ENCODE measurements at places on chromosomes 1 and 21.

DNA sequence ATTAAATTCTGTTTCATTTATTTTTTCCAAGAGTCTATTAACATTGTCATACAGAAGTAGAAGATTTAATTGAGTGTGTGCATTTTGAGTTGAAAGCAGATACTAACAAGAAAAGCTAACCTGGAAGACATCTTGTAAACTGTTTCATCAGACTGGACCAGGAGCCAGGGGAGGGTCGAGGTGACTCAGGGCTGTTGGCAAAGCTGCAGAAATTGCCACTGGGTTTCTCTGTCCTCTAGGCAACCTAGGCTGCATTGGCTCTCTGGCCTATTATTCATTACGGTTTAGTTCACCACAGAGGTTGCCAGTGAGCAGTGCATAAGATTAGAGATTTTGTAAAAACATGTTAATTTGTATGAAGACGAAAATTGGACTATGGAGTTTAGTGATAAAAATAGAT is 27.5 kb downstream of the ERG start:
- DNase-seq = no peak

DNA sequence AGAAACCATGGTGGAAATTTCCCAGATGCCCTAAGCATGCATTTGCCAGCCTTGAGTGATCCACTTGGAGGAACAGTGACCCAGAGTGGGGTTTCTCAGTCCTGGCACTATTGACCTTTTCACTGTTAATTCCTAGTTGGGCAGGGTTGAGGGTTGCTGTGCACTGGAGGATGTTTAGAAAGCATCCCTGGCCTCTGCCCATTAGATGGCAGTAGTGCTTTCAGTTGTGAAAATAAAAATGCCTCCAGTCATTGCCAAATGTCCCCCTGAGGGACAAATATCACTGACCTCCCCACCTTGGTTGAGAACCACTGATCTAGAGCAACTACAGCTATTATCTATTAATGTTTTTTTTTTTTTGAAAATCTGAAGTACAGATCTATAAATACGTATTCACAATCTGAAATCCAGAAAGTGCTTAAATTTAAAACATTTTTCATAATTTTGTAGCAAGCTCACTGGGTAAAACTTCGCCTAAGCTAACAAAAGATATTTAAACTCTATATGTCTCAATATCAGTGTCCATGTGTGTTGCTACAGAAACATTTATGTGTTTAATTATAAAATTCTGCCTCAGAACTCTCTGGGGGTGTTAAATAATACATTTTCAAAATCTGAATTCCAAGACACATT is 27.3 kb downstream of the F3 start:
- DNase-seq = peak; percentile 3

- no peak for DNase-seq
Measured at GRCh38 chr1:171814692-171815091, 26.6 kb upstream of the DNM3 start.

DNA sequence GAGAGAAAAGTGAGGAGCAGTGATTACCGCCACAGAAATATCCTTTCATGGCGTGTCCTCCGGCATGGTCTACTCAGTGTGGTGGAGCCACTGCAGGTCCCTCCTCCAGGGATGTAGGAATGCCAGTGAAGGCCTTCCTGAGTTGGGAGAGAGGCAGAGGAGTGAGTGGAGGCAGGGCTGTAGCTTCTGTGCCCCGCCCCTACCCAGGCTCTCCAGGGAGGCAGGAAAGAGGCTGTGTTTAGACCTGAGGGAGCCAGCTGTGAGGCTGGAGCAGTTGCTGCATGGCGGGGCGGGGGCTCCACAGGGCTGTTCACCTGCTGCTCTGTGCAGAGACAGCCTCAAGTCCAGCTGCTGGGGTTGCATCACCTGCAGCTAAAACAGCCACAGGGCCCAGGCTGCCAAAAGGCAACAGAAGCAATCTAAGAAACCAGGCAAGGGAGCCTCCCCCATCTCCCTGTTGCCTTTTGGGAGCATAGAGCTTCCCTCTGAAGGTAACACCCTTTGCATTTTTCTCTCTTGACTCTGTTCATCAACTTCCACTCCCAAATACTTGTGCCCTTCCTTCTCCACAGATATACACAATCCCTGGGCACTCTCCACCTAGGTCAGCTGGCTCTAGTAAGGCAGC is 801 bp upstream of the ANXA9 start:
- no peak for DNase-seq

DNA sequence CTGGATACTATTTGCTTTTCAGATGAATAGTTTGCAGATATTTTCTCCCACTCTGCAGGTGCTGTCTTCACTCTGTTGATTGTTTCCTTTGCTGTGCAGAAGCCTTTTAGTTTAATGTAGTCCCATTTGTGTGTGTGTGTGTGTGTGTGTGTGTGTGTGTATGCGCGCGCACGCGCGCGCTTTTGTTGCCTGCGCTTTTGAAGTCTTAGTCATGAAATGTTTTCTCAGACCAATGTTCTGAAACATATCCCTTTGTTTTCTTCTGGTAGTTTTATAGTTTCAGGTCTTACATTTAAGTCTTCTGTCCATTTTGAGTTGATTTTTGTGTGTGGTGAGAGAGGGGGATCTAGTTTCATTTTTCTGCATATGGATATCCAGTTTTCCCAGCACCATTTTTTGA is 63.5 kb downstream of the XPR1 start:
- no peak for DNase-seq

DNA sequence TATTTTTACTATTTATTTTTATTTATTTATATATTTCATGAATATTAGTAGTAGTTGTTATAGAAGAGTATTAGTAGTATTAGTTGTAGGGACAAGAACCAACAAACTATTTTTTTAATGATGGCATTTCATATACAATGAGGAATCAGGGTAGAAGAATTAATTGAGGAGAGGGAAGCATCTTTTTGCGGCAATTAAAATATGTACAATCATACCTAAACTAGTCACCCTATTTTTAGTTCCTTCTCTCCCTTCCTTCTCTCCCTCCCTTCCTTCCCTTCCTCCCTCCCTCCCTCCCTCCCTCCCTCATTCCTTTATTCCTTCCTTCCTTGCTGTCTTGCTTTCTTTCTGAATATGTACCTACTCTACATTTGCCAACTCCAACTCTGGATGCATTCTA is 189.8 kb downstream of the GRIK1 start:
- no peak for DNase-seq

DNA sequence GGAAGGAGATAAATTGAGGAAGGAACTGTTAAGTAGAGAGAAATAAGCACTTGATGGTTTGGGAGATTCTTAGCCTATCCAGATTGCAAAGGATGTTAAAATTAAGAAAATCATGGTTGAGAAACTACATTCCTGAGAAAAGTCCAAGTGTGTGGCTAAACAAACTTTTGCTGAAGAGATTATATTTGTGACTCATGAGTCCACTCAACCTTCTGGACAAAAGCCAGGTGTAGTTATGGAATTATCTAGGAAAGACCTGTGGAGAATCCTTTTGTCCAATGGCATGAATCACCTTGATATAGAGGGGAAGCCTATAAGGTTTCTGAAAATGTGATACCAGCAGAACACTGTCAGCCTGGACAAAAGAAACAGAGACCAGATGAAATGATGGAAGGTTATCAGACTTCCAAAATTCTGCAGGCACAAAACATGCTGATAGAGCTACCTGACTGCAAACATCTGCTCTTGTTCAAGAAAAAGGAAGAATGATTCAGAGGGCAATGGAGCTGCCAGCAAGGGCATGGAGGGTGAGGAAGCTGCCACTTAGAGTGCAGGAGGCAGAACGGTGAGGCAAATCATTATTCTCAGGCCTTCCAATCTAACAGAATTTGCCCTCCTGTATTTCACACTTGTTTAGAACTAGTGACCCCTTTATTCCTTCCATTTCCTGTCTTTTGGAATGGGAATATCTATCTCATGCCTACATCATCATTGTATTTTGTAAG is 300.6 kb upstream of the PRMT6 start:
- DNase-seq = no peak

DNA sequence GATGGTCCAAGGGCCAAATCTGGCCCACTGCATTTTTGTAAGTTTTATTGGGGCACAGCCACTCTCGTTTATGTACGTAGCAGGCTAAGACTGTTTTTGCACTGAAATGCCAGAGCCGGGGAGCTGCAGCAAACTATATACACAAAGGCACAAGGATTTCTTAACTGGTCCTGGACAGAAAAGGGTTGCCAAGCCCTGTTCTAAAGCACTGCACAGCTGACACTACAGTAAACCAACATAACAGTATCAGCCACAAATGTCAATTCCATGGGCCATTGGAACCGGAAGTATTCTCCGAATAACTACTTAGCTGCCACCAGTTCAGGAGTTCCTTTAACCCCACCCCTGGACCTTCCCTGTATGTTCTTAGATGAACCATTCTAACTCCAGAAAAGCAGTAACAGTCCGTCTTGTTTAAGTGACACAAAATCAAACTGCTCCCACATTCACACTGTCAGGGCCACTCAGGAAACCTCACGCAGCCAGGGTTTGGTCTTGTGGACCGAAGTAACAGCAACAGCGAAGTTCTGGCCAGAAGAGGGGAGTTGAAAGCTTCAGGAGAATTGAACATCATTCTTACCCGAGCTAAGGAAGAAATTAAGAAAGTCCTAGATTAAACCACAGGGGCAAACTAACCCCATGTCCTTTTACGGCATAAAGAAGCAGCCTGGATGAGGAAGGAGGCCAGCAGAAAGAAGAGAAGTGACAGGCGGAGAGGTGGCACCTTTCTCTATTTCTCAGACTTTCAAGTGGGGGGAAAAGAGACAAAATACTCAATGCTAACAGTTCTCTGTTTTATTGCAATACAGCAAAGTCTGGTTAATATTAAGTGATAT is 49.2 kb downstream of the COQ8A start:
- no peak for DNase-seq

DNA sequence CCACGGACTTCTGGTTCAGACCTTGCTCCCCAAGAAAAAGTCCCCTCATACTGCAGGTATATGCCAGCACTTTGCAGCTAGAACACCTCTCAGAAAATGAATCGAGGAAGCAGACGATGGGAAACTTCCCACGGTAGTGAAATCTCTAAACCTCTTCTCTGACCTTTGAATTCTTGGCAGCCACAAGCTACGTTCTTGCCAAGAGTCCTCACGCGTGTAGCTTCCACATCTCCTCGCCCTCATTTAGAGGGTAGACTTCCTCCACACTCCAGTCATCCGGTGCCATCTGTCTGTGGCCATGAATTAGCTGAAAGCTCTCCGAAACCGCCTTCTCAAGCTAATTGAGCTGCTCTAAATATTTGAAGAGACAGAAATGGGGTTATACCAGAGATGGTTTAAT is 127.8 kb downstream of the RGS7 start:
- DNase-seq = no peak

GRCh38 chr21:36976228-36976861 is 9.9 kb upstream of the HLCS start:
- no peak for DNase-seq

- DNase-seq = no peak
Measured at GRCh38 chr1:77541162-77541545, 141.3 kb downstream of the ZZZ3 start.

DNA sequence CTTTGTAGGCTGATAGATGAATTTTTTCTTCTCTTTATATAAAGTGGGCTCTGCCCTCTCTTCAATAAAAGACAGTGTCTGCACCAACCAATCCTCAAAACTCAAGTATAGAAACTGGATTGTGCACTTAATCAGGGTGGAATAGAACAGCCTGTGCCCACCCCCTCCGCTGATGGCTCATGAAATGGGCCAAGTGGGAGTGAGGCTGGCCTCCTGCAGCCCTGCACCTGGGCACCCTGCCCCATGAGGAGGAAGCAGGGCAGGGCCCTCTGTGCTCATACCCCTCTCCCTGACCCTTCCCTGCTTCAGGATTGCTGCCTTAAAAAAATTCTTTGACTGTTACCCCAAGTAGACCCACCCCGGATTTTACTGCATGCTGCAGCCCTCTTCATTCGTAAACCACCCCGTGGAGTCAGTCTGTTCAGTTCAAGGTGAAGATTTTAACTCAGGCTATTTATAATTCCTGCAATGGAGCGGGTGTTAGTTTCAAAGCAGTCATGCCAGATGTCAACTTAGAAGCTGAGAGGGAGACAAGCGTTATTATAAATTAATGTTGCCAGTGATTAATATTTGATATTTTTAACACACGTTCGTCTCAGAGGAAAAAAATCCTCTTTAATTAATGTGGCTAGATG is 15.8 kb downstream of the PROK1 start:
- no peak for DNase-seq

DNA sequence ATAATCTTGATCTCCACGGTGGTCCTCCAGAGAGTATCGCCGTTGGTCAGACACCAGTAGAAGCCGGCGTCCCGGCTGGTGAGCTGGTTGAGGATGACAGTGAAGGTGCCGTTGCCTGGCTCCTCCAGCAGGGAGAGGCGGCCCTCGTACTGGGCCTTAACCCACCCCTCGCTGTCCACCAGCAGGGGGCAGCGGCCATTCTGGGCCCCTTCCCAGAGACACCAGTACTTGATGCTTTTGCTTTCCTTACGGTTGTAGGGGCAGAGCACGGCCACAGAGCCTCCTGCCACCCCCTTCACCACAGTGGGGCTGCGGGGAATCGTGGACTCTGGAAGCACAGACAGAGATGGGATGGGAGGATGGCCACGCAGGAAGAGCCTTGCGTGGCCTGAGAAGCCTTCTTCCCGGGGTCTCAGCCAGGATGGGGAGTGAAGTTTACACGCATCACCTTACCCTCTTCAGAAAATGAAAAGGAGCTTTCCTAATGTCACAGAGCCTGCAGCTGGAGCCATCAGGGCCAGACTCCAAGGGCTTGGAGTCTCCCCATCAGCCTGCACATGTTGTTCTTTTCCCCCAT is 10.7 kb downstream of the PIGR start:
- DNase-seq = peak; percentile 38

- DNase-seq = no peak
Measured at GRCh38 chr21:27570306-27570868, 603.5 kb upstream of the ADAMTS5 start.

DNA sequence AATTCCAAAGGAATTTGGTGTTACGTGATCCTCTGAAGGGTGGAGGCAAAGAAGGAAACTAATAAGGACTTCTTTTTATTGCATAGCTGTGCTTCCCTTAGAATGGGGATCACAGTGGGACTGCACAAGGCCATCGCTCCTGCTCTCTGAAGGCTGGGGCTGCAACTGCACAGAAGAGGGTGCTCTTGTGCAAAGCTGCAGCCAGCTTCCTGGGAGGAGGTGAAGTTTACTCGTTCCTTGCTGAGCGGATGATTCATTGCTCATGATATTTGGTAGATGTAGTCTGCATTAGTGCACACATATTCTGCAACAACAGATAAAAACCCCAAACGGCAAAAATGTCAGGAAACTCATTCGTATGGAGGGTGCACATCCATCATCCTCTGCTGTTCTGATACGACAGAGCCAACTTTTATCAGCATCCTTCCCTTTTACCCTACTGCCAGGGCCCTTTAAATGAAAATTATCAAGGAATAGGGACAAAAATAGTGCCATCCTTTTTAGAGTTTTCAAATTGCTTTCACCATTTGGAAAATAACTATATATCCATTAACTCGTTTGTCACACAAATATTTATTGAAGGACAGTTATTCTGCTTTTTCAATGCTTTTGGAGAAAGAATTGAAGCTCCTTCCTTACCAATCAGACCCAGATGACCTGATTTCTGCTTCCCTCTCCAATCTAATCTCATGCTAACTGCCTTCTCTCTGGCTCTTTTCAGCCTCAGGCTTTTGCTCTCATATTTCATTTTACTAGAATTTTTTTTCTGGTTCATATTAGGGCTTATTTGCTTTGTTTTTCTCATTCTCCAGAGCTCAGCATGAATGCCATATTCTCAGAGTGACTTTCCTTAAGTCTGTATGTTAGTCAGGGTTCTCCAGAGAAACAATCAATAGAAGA is 263.6 kb downstream of the DUSP10 start:
- DNase-seq = peak; percentile 50
